Inflammatory macrophage (primary cell): ENCODE measurements at places on chromosomes 7 and 10.

- DNase-seq: no peak
Observed at GRCh38 chr10:79496896-79497295, 15.4 kb upstream of the EIF5AL1 start.

DNA sequence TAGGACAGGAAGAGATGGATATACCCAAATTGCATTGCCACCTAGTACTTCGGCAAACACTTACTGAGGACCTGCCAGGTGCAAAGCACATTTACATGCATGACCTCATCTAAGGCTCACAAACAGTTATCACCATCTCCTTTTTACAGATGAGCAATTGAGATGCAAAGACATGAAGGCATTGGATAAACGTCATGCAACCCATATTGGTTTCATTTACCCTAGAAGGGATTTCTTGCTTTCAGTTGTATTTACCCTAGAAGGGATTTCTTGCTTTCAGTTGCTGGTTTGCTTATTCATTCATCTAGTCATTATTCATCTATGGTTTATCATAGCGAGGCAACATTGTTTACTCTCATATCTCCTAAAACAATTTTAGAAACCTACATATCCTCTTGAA lies 52.2 kb downstream of the STEAP1B start:
- DNase-seq: no peak

- DNase-seq: no peak
Observed at GRCh38 chr10:24277771-24278170, 68.8 kb downstream of the KIAA1217 start.

GRCh38 chr10:9069136-9069535 lies 1014.6 kb downstream of the GATA3 start:
- no peak for DNase-seq

DNA sequence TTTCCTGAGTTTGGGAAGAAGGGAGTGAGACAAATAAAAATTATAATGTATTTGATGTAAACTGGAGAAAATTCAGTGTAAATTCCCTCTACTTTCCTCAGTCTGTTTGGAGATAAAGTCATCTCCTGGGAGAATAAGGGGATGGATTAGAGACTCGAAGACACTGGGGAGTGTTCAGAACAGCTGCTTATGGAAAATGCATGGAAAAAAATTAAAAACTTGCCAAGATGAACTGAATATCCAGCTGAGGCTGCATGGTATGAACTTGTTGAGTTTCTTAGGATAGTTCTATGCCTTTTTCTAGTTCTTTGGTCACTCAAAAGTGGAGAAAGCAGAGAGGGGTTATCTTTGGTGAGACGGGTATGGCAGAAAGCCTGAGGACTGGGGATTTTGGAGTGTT lies 210.5 kb downstream of the BICC1 start:
- DNase-seq: no peak

GRCh38 chr7:69526570-69526969 lies 71.7 kb upstream of the AUTS2 start:
- DNase-seq: no peak

DNA sequence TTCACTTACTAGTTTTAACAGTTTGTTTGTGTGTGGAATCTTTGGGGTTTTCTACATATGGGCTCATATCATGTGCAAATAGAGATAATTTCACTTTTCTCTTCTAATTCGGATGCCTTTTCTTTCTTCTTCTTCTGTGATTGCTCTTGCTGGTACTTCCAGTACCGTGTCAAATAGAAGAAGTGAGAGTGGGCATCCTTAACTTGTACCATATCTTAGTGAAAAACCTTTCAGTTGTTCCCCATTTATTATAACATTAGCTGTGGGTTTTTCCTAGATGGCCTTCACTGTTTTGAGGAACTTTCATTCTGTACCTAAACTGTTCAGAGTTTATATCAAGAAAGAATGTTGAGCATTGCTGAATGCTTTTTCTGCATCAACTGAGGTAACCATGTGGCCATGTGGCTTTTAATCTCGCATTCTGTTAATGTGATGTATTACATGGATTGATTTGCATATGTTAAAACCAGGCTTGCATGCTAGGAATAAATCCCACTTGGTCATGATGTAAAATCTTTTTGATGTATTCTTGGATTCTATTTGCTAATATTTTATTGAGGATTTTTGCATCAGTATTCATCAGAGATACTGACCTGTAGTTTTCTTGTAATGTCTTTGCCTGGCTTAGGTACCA lies 78.7 kb downstream of the FAM107B start:
- DNase-seq: peak; percentile 47

DNA sequence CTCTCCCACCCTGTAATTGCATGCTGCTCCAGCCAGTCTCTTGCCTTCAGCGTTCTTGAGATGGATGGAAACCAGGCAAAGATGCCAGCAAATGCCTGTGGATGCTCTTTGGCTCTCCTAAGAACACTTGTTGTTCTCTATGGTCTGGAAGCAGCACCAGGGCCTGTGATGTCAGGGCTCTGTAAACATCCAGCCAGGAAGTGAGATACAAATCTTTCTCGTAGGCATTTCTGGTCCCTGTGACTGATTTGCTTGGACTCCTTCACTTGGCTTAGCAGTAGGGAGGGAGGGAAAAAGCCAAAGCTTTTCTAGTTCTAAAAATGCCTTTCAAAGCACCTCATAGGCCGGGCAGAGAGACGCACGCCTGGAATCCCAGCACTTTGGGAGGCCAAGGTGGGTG lies 201.3 kb downstream of the REEP3 start:
- DNase-seq: no peak

GRCh38 chr7:54978364-54979116 lies 40.3 kb upstream of the EGFR start:
- DNase-seq: no peak
